ENCODE measurements at places on chromosomes 5 and 9.

- DNase-seq: no peak
These were observed 40.3 kb downstream of the ADAM19 start for GRCh38 chr5:157535042-157535865.

GRCh38 chr9:127568618-127568970 lies 43.5 kb upstream of the STXBP1 start:
- no peak for DNase-seq

GRCh38 chr5:77960305-77960704 lies 184.2 kb upstream of the TBCA start:
- no peak for DNase-seq

DNA sequence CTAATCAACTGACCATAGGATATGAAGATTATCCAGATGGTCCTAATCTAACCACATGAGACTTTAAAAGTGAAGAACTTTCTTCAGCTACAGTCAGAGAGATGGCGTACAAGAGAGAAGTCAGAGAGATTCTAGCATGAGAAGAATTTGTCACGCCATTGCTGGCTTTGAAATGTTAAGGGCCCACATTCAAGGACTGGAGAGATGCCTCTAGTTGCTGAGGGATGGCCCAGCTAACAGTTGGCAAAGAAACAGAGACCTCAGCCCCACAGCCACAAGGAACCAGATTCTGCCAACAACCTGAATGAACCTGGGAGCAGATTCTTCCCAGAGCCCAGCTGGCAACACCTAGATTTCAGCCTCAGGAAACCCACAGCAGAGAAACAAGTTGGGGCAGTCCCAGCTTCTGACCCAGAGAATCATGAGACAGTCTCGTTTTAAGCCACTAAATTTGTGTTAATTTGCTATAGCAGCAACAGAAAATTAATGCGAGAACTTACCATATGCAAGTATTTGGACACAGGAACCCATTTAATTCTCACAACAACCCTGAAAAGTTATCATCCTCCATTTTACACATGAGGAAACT lies 132.0 kb downstream of the MLLT3 start:
- DNase-seq: no peak

DNA sequence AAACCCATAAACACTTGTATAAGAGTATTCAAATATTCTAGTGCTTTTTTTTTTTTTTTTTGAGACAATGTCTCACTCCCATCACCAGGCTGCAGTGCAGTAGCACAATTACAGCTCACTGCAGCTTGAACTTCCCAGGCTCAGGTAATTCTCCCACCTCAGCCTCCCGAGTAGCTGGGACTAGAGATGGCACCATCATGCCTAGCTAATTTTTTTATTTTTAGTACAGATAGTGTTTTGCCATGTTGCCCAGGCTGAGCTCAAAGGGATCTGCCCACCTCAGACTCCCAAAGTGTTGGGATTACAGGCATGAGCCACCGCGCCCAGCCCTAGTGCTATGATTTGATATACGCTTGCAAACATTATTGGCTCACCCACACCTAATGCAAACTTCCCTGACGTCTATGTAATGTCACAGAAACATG lies 11.8 kb downstream of the IL6ST start:
- DNase-seq: peak; percentile 53

GRCh38 chr9:128654481-128654880 lies 2.2 kb downstream of the DYNC2I2 start:
- no peak for DNase-seq

DNA sequence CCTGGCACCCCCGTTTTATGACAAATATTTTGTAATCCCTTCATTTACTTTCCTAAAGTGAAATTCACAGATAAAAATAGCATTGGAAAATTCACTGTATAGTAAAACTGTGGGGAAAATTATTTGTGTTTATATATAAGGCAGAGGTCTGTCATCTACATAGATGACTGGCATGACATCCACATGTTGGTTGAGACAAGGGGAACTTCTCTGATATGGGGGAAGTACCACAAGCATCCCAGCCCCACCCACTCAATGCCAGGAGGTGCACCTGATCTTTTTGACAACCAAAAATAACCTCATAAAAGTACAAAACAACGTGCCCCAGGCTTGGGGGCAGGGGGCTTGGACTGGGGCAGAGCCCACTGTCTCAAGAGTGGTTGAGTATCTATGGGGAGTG lies 6.3 kb upstream of the TDRD7 start:
- DNase-seq: no peak

- DNase-seq: no peak
These were observed 53.3 kb downstream of the ANXA1 start for GRCh38 chr9:73204936-73205335.
